Activated CD4-positive, alpha-beta T cell treated with anti-CD3 and anti-CD28 coated beads, Interleukin-2, Interleukin-6, amounts not matched to agents 100 ng/mL and 50 ng/mL, durations not matched to agents 16 hours and 8 hours (primary cell): ENCODE measurements at places on chromosomes 11 and 22.

DNA sequence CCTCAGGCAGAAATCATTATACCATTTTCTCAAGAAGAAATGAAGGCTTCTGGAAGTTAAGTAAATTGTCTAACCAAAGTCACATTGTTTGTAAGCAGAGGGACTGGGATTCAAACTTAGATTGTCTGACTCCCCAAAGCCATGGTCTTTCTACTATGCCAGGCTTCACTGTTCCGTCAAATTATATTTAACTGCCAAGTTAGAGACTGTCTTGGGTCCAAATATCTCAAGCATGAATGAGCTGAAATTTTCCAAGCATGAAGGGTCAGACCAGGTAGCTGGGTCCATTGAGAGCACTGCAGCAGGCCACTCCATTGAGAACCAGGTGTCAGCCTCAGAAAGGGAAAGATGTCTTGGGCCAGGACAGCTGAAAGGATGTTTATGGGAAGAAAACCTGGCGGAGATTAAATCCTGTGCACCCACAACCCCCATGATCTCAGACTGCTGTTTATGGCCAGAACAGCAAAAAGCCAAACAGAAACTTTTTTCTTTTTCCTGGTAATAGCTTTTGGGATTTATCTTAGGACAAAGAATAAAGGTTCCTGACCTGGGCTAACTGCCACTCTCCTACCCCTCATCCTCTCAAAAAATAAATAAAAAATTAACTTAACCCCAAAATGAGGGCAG is 612.3 kb downstream of the INSC start:
- DNase-seq = no peak

DNA sequence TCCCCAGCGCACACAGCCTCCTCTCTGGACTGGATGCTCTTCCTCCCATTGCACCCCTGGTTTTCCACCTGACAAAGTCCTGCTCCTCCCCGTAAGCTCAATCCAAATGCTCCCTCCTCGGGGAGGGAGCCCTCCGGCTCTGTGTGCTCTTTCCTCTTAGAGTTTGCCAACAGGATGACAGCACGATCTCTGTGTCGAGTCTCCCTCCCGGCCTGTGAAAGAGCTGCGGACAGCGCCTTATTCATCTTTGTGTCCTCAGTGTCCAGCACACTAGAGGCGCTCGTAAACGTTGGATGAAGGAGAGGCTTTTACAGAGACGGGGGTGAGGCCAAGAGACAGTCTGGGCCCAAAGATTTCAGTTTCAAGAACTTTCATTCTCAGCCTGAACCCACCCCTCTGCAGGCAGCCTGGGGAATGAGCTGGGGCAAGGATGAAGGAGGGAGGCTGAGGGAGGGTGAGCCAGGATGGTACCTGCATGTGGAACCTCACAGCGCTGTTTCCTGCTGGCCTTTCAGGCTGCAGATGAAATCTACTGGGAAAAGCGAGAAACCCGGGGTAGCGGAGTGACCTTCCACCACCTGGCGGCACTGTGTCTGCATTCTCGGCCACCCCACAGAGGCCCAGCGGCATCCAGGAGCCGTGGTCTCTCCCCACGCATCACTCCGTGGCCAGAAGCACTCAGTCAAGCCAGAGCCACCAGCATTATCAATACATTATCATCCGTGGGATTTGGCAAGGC is 8.5 kb upstream of the TMPRSS4 start:
- no peak for DNase-seq

GRCh38 chr22:18103527-18104269 is 6.9 kb upstream of the TUBA8 start:
- peak; percentile 17 for DNase-seq

GRCh38 chr11:124717421-124717785 is 22.3 kb upstream of the NRGN start:
- DNase-seq = no peak

- no peak for DNase-seq
Measured at GRCh38 chr11:95076416-95076815, 9.7 kb downstream of the SRSF8 start.

DNA sequence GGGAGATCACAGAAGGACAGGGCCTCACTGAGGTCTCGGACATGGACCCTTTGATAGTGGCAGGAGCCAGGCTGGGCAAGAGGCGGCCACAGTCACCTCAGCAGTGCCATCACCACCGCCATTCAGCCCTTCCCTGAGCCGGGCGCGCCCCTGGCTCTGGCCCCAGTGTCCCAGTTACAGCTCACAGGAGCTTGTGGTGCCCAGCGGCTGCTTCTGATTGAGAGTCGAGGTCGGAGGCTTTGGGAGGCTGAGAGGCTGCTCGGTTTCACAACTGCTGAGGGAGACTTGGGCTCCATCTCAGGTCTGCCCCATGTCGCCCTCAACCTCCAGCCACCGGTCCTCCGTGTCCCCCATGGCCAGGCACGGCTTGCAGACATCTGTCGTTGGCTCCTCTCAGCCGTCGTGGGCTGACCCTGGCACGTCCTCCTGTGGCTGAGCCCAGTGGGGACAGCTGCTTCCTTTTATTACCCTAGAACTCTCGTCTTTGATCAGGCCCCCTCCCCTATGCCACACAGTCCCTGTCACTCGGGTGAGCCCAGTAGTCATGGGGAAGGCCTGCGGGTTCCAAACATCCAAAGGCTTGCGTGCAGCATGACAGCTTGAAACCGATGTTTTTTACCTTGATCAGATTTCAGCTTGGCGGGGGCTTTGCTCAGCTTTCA is 28.4 kb upstream of the PPP6R3 start:
- DNase-seq = no peak

- no peak for DNase-seq
Measured at GRCh38 chr22:44014241-44014640, 9.9 kb upstream of the PARVB start.

GRCh38 chr22:22408731-22409696 is 99.5 kb downstream of the ZNF280B start:
- DNase-seq = peak; percentile 19

DNA sequence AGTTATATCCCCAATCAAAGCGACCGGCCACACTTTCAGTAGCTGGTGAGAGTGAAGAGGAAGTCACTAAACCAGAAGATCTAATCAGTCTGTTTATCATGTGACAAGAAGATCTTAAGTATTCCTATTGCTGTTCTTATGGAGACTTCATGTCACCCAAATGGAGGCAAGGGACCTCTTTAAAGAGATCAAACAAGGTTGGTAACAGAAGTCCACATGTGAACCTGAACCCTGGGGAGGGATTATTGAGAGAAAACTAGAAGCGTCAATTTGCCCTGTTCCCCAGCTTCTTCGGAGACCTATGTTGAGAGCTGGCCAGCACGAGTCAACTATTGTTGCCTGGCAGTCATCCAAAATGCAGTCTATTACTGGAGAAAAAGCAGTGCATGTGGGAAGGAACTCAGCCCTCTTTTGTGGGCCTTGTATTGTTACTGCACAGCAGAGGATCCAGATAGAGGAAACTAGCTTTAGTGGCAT is 76.9 kb upstream of the CTSC start:
- peak; percentile 25 for DNase-seq
